ENCODE measurements at places on chromosomes 5 and 9. TPM values are rescaled to one million over a fixed set of nuclear protein-coding genes. Genes with fewer than 3 reads are reported as not detected.

DNA sequence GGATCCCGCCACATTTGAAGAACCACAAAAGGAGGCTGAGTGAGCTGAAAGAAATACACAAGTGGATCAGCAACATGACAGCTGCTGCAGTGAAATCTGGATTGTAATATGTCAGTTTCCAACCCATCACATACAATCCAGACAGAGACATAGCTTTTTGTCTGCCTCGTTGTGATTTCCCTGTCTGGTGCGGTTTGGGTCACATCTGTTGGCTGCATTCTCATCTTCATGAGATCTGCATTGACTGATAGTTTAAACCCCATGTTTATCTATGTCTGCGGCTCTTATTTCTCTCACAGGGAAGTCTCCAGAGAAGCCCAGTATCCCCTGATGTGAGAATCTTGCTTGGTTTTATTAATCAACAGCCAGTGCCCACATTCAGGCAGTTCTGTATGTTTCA lies 403.1 kb upstream of the ZNF608 start:
- DNase-seq: no peak

DNA sequence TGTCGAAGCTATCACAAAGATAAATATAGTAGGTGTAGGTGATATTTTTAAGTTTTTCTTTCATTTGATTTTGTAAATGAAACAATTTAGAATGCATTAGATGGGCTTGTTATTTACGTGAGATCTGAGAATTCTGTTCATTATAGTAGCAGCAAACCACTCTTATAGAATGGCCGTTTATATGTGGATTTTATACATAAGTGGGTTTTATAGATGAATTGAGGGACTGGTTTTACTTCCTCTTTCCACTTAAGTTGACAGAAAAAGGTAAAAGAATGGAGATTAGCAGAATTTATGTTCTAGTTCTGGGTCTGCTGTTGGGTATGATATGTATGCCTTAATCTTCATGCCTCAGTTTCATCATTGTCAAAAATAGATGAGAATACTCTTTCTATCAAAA lies 5.6 kb downstream of the RMI1 start:
- DNase-seq: no peak

DNA sequence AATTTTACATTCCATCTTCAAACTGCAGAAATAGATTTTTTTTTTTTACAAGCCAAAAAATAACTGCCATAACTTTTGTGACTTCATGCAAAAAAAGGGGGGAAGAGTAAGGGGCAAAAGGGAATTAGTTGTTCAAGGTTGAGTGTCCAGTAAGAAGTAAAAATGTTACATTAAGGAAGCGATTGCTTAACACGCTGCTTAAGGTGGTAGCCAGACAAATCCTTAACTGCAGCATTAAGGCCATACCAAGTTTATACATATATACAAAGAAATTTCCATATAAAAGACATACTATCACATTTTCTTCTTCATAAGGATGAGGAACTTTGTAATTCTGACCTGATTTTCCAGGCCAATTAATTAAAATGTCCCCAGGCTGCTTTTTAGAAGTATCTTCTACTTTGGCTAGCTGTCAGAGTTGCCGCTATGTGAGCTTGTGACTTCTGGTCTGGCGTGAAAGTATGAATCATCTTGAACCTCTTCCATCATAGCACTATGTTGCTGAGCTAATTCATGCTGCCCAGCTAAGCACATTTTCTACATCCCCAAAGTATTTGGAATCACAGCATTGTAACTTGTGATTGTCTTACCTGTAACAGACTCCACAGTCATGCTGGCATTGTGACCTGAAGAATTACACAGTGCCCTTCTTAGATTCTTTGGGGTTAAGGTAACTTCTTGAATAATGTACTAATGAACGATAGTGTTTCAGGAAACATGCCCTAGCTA lies 40.0 kb downstream of the G3BP1 start:
- no peak for DNase-seq

PCDHA8 gene
- not detected for polyA plus RNA-seq

PCDHGA9 gene
- polyA plus RNA-seq: 6.1 TPM

IFNA21 gene
- polyA plus RNA-seq: 0.17 TPM

MLANA gene
- 0.93 TPM for polyA plus RNA-seq
